ENCODE measurements at places on chromosomes 7 and 10. TPM values are rescaled to one million over a fixed set of nuclear protein-coding genes. Genes with fewer than 3 reads are reported as not detected.

The ZNF789 gene
- total RNA-seq = 7.3 TPM

The NUB1 gene
- total RNA-seq = 61.7 TPM

The CYP2C19 gene
- 0.12 TPM for total RNA-seq

The STRIP2 gene
- total RNA-seq = 1.2 TPM

The ZWINT gene
- total RNA-seq = 21.8 TPM

The MOGAT3 gene
- total RNA-seq = not detected

The SLC26A4 gene
- 0.85 TPM for total RNA-seq

The OR6B1 gene
- not detected for total RNA-seq

The FBXW4 gene
- total RNA-seq = 34.4 TPM

The LRRC4 gene
- total RNA-seq = 0.94 TPM

The CDC123 gene
- 60.7 TPM for total RNA-seq

The PNLIPRP3 gene
- total RNA-seq = not detected

The CHST15 gene
- total RNA-seq = 26.1 TPM

The RASA4B gene
- total RNA-seq = 9.9 TPM

The SERPINE1 gene
- total RNA-seq = 794 TPM

The SLC26A3 gene
- total RNA-seq = not detected

The TET1 gene
- 9.9 TPM for total RNA-seq

The CYP17A1 gene
- total RNA-seq = not detected

The ASZ1 gene
- not detected for total RNA-seq

The NOS3 gene
- not detected for total RNA-seq

The CHPF2 gene
- total RNA-seq = 101 TPM

The EIF5AL1 gene
- total RNA-seq = 0.17 TPM

The RPEL1 gene
- not detected for total RNA-seq

The TMEM273 gene
- not detected for total RNA-seq

The MSMB gene
- not detected for total RNA-seq

The GPRIN2 gene
- total RNA-seq = 5.7 TPM

The SOSTDC1 gene
- total RNA-seq = not detected

The SP4 gene
- 4.4 TPM for total RNA-seq

The ACTA2 gene
- 846 TPM for total RNA-seq

The PCLO gene
- 1.3 TPM for total RNA-seq

The SPDYE2 gene
- total RNA-seq = not detected

The PNLIPRP2 gene
- total RNA-seq = not detected

The NEURL1 gene
- not detected for total RNA-seq

The TSPAN12 gene
- 6.8 TPM for total RNA-seq

The CALHM1 gene
- total RNA-seq = not detected

The PALD1 gene
- total RNA-seq = 4.1 TPM

The SPDYE2B gene
- not detected for total RNA-seq

The PAOX gene
- 7.6 TPM for total RNA-seq

The OGDHL gene
- total RNA-seq = 0.45 TPM

The CALCR gene
- 0.20 TPM for total RNA-seq

The TFR2 gene
- 0.87 TPM for total RNA-seq

The RGS10 gene
- 19.0 TPM for total RNA-seq

The CXCL12 gene
- 65.5 TPM for total RNA-seq

The ARHGAP22 gene
- 8.8 TPM for total RNA-seq

The FOXP2 gene
- total RNA-seq = 23.1 TPM

The FRMPD2 gene
- not detected for total RNA-seq

The SLC26A5 gene
- not detected for total RNA-seq

The PRSS37 gene
- total RNA-seq = not detected
